ENCODE measurements at places on chromosomes 12 and 14.

GRCh38 chr14:78921856-78922255 lies 751.7 kb downstream of the NRXN3 start:
- DNase-seq, result no peak

DNA sequence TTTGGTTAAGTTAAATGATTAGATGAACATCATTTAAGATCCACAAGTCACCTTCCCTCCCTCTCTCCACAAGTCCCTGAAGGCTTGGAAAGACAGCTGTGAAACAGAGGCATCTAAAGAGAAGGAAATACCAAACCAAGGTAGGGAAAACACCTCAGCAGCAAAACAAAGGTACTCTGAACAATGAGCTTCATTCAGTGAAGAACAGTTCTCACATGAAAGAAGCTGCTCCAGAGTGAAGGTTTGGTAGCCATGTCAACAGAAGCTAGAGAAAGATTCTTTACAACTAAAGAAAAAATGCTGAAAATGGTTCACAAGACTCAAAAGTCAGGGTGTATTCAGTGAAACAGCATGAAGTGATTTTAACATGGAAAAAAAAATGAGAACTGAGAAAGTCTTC lies 69.4 kb downstream of the FGD6 start:
- no peak for DNase-seq

GRCh38 chr12:27226407-27226929 lies 17.6 kb upstream of the STK38L start:
- no peak for DNase-seq

- no peak for DNase-seq
These were observed 51.2 kb downstream of the GALNT8 start for GRCh38 chr12:4771172-4771959.

DNA sequence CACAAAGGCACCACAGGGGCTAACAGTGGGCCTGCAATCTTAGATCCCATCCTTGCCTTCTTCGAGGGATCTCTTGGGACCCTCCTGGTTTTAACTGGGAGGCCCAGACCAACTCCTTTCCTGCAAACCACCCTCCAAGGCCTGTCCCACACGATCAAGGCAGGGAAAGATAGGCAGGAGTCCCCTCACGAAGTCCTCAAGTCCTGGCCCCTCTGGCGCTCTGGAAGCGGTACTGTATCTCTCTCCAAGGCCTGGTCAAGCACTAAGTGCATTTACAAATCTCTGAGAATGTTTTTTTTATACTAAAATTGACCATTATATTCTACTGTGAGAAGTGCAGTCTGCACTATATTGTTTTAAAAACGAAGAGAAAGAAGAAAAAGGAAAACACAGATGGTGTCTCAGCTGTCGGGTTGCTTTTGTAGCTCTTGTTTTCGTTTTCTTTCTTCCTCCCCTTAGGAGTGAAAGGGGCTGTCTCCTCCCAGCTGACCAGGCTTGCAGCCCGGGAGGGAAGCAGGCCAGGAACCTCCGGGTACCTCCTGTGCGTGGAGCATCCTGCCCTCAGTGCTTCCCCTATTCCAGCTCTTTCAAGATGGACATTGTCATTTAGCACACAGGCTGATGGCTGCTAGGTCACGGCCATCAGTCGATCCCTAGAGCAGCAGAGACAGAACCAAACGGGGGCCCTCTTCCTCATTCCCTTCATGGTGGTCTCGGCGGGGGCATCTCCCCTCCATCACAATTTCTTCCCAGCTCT lies 56.7 kb downstream of the FAM222A start:
- DNase-seq, result no peak

GRCh38 chr12:51832354-51833107 lies 16.0 kb downstream of the FIGNL2 start:
- DNase-seq, result no peak

- no peak for DNase-seq
These were observed 4.2 kb upstream of the CLEC4C start for GRCh38 chr12:7751394-7751793.

DNA sequence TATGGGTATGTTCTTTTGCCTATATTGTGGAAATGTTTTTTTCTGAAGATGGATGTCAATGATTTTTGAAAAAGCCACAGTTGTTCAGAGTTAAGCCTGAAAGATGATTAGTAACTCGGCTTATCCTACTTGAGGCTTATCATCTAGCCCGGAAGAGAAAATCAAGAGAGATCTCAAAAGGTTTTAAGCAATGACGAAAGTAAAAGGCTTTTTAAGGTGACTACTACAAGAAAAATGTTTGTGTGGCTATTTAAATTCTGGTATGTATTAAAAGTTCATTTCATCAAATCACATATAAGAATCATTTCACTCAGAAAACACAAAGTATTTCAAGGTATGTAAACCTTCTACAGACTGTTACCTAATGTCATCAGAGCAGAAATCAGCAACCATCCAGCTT lies 40.2 kb downstream of the HEATR5A start:
- no peak for DNase-seq

GRCh38 chr12:76026643-76027063 lies 4.9 kb downstream of the PHLDA1 start:
- DNase-seq, result no peak

- DNase-seq, result no peak
These were observed 66.6 kb downstream of the DDX51 start for GRCh38 chr12:132077322-132078100.

DNA sequence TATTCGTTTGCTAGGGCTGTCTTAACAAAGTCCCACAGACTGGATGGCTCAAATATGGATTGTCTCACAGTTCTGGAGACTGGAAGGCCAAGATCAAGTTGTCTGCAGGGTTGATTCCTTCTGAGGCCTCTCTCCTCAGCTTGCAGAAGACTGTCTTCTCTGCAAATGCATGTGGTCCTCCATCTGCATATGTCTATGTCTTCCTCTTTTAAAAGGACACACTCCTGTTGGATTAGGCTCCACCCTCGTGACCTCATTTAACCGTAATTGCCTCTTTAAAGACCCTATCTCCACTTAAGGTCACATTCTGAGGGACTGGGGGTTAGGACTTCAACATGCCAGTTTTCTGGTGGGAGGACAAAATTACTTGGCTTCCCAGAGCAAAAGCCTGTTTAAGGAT lies 123.3 kb downstream of the SLC38A6 start:
- DNase-seq, result no peak

DNA sequence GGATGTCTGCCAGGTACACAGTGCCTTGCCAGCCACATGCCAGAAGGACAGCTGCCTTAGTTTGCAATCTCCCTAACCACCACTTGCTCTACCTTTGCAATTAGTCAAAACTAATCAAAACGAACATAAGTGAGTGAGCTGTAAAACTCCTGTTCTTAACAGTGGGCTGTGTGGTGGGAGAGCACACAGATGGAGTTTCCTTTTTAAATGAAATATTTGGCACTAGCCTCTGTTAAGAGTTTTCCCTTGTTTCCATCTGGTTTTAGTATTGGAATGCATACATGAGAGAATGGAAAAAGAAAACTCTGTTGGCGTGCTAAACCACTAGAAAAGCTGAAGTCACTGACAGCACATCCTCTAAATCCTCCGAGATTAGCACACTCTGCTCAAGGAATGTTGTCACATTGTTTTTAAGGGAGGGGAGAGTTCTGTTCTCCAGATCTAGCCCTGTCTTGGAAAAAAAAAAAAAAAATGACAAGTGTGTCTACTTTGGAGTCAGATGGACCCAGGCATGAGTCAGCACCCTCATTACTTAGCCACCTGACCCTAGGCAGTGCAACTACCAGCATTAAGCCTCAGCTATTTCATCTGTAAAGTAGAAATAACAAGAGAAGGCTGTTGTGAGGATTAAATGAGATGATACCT lies 83.9 kb downstream of the STXBP6 start:
- DNase-seq, result no peak

DNA sequence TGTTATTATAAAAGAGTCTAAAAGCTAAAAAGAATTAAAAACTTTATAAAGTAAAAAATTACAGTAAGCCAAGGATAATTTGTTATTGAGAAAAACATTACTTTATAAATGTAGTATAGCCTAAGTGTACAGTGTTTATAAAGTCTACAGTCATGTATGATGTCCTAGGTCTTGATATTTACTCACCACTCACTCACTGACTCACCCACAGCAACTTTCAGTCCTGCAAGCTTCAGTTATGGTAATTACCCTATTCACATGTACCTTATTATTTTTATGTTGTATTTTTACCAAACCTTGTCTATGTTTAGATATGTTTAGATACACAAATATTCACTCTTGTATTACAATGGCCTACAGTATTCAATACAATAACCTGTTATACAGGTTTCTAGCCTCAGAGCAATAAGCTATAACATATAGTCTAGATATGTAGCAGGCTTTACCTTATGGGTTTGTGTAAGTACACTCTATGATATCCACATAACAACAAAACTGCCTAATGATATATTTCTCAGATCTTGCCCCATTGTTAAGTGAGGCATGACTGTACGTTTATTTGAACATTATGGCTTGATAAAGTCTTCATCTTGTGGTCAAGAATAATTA lies 113.7 kb upstream of the KITLG start:
- DNase-seq, result no peak

DNA sequence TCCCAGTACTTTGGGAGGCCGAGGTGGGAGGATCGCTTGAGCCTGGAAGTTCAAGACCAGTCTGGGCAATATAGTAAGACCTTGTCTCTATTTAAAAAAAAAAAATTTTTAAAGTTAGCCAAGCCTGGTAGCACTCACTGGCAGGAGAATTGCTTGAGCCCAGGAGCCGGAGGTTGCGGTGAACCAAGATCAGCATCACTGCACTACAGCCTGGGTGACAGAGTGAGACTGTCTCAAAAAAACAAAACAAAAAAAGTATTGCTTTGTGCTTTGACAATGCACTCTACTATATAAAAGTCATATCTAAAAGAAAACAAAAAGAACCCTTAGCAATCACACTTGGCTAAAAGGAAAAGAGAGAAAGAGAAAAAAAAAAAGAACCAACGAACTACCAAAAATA lies 26.8 kb downstream of the GNPTAB start:
- DNase-seq, result no peak

- DNase-seq, result no peak
These were observed 37.7 kb downstream of the C12orf50 start for GRCh38 chr12:87991483-87991882.

DNA sequence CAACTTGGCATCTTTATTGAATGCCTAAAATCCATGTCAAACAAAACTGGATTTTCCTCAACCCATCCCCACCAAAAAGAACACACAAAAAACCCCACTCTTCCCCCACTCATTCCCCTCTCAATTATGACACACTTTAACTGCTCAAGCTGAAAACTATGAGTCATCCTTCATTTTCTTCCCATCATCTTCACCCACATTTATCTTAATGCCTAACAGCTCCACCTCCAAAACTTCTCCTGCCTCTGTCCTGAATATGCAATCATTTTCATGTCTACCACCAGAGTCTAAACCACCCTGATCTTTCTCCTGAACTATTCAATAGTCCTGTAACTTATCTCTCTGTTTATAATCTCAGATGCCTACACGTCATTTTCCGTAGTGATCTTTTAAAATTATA lies 239.7 kb downstream of the BCAT1 start:
- DNase-seq, result no peak

- no peak for DNase-seq
These were observed 72.2 kb downstream of the CLIP1 start for GRCh38 chr12:122350141-122350848.

DNA sequence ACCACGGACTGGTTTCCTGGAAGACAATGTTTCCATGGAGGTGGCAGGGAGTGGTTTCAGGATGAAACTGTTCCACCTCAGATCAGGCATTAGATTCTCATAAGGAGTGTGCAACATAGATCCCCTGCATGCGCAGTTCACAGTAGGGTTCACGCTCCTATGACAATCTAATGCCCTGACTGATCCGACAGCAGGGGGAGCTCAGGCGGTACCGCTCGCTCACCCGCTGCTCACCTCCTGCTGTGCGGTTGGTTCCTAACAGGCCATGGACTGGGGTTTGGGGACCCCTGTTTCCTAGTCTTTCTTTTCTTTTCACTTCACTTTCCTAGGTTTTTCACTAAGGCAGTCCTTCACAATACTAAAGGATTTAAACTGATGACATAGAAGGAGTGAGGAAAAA lies 39.6 kb downstream of the GUCY2C start:
- no peak for DNase-seq

DNA sequence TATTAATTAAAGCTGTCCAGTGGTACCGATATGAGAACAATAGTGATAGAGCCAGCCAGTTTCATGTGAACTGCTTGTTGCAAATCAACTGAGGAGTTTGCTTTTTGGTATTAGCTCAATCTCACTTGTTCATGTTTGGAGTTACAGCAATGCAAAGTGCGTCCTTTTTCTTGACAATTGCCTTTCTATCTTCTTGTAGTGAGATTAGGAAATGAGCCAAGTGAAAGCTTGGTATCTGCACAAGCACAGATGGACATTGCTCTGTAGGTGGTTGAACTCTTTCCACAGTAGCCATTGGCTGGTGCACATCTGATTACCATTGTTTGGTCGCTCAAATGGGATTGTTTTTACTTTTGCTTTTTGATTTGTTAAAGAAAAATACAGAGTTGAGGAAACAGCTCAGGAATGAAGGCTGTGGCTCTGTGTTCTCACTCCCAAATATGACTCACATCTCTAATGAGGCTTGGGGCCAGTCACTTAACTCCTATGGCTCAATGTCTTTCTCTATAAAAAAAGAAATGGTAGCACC lies 241.4 kb downstream of the BMP4 start:
- DNase-seq, result no peak

DNA sequence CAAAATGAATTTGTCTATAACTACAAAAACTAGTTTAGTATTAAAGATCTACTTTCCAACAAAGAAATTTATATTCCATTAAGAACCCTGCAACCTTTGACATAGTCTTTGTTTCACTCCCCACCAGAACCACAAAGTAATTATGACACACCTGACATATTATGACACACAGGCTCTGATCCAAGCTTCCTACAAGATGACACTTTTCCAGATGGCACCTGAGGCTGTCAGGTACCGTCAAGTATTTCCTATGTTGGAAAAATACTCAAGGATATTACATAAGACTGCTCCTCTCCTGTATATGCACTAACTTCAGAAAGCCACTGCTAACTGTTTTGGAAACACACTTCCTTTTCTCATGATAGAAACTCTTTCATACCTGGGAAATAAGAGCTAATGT lies 38.9 kb downstream of the STXBP6 start:
- DNase-seq, result no peak

DNA sequence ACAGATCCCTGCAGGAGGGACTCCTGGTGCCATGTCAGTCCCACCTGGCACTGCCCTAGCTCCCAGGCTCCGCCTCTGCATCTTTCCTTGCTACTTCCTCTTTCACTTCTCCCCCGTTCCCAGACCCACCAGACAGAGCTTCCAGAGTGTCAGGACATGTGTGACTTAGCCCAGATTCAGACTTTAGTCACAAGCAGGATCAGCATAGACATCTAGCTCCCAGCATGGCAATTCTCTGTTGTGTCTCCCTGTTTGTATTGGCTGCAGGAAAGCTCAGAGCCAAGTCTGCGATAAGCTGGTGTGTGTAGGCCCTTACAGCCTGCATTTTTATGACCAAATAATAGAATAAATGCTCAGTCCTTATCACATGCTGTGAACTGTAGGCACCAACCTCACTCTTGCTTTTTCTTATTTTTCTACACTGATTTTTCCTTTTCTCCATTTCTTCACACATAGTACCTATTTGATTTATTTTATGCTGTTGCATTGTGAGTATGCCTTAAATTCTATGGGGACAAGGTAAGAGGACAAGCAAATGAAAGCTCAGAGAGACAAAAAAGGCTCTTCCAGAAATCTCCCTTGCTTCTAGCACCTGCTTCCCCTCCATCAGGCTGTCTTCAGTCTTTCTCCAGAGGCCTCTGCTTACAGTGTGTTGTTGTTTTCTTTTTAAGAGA lies 5.9 kb downstream of the DHRS2 start:
- DNase-seq, result no peak

All from NCI-H524 treated with DMSO at 0.1 percent for 48 hours (cell line).